ENCODE measurements at places on chromosomes 12 and 14.

- DNase-seq: no peak
Observed at GRCh38 chr12:114955414-114956014, 271.5 kb upstream of the TBX3 start.

DNA sequence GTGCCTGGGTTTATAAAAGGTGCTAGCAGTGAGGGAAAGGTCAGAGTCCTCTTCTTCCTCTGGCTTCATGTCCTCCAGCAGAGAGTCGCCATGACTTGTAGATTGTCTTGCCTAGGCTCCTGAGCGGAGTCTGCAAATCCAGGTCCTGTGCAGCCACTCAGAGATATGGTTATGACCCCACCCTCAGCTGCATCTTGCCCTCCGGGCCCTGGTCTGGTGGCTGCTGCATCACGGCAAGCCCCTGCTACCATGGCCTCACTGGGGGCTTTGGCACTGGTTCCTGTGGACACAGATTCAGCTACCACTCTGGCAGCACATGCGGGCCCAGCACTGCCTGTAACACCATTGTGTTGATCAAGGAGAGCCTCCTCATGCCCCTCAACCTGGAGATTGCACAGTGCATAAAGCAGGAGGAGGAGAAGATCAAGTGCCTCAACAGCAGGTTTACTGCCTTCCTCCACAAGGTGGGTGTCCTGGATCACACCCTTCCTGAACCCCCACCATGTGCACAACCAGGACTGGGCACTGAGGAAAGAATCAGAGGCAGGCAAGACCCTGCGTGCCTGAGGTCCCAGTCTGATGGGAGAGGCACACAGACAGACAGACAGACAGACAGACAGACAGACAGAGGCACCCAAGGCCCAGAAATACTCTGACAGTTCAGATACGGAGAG is 10.5 kb upstream of the KRT86 start:
- no peak for DNase-seq

DNA sequence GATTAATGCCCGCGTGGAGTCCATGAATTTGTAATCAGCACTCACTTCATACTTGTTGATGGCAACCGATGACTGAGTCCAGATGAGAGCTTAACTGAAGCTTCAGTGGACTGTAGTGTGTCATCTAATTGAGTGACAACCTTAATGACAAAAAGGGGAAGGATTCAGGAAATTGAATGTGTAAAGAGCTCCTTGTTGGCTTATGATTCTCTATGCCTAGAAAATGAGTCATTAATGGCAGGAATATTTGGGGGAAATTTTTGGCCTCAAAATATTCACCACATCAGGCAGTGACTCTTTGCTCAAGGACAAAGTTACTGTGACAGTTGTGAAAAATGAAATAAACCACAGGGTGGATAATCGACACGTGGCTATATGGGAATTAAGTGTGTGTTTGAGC is 55.3 kb upstream of the STON2 start:
- no peak for DNase-seq

DNA sequence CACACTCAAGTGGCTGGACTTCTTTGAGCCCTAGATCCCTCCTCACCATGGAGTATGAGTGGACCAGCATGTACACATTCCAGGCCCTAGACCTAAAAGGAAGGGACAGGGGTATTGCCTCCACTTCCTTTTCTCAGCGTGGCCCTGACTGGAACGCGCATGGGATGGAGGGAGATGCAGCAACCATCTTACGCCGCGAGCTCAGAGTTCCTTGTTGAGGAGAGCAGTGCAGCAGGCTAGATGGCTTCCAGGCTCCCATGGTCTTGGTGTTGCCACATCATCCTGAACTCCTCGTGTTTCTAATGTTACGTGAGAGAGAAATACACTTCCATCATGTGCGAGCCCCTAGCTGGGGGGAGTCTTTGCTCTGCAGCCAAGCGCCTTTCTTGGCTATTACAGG is 61.8 kb upstream of the DIO3 start:
- no peak for DNase-seq

DNA sequence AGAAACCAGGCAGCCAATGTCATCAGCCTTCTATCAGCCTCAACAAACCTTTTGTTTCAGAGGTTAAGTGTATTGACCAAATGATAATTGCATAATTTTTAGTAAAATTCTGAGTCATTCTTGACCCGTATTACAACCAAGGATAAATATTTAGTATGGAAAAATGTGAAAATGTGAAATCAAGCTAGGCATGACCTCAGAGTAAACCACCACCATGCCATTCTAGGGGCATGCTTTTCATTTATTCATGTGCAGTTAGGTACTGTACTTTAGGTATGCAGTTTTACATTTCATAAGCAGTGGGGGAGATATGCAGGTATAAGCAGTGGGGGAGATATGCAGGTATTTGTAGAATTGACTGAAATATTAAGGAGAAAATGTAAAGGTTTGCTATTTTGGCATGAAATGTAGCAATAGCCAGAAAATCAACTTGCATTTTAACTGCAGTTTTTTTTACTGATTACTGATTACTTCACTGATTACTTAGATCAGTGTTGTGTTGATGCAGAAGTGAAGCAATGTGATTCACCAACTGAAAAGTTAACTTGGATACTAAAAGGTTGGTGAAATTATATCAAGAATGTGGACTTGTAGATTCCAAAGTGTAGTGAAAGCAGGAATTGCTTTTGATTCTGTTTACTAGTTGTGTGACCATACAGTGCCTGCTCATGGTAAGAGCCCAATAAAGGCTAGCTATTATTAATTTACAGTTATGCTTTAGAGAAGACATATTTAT is 184.2 kb downstream of the ESR2 start:
- no peak for DNase-seq
